Activated naive CD4-positive, alpha-beta T cell treated with anti-CD3 and anti-CD28 coated beads, Interleukin-2, amount 50 U/mL, for 16 hours (primary cell): ENCODE measurements at places on chromosomes 16 and 17.

DNA sequence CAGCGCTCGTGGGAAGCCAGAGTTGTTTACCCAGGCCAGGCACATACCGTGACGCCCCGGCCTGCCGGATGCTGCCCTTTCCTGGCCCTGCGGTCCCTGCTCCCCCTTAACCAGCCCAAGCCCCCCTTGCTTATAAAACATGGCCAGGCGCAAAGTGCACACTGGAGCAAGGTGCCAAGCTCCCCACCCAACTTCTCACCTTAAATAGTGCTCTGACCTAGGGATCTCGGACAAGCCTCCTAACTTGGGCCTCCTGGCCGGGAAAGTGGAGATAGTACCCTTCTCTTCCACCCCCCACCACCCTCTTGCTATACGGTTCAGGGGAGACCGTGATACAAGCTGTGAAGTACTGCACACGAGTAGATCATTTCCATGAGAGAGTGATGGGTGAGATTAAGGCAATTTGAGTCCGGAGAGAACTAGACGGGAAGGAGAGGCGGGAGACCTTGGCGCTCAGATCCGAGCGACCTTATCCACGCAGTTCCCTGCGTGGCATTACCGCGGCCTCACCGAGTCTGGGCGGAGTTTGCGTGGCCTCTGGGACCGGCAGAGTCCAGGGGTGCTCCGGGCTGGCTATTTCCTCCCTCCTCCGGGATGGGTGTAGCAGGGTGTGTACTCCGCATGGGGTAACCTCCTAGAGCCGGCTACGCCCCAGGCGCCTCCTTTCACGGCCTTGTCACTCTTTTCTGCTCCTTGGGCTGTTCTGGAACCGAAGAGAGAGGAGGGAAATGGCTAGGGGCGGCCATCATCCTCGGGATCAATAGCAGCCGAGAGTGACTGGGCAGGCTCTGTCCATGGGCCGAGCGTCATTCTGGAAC, 4.4 kb upstream of the LHX1 start:
- no peak for DNase-seq

GRCh38 chr16:9766891-9767290, 415.3 kb downstream of the GRIN2A start:
- no peak for DNase-seq

DNA sequence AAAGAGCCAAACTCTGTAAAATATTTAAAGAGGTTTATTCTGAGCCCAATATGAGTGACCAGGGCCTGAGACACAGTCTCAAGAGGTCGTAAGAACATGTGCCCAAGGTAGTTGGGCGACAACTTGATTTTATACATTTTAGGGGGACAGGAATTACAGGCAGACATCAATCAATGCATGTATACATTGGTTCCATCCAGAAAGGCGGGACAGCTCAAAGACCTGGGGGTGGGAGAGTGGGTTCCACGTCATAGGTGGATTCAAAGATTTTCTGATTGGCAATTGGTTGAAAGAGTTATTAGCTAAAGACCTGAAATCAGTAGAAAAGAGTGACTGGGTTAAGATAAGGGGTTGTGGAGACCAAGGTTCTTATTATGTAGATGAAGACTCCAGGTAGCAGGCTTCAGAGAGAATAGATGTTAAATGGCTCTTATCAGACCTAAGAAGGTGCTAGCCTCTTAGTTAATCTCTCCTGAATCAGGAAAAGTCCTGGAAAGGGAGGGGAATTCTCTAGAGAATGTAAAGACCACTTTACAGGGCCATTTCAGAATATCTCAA, 32.4 kb downstream of the HSBP1 start:
- no peak for DNase-seq

GRCh38 chr17:73371285-73371684, 59.5 kb upstream of the CDC42EP4 start:
- no peak for DNase-seq

DNA sequence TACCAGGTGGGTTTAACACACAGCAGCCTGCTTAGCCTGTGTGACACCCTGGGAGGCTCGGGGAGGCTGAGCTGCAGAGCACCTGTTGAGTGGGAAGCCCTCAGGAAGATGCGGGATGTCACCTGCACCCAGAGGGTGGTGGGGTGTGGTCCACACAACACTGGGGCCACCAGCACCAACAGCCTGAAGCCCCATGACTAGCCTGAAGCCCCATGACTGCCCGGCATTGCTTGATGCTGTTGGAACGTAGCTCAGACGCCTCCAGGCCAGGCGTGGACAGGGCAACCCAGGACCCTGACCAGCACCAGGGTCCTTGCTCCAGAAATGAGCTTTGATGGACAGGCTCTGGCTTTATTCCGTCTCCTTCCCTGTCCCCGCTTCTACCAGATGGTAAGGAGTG, 76.3 kb upstream of the ZNF469 start:
- DNase-seq: no peak

- DNase-seq: no peak
These were observed 48.5 kb downstream of the RBFOX3 start for GRCh38 chr17:79562192-79562930.

- DNase-seq: no peak
These were observed 138.5 kb downstream of the PITPNC1 start for GRCh38 chr17:67515490-67516083.

DNA sequence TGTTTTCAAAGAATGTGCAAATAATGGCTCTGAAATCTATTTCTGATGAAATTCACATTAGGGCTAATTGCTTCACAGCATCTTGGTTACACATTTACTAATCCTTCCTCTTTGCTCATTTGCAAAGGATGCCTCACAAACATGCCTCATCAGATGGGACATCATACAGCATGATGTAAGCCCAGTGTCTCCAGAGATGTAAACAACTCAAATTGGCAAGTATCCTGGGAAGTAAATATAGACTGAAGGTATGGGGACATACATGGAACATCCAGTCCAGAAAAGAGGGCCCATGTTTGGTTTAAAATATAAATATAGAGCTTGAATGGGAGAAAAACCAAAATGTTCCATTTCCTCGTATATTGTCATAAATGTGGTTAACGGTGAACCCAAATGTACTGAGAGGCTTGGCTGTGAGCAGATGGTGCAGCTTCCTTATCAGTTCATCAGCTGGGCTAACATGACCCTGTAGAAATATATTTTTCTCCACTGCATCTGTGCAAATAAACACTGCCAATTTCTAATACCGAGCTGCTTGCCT, 142.9 kb upstream of the NUDT7 start:
- DNase-seq: no peak

DNA sequence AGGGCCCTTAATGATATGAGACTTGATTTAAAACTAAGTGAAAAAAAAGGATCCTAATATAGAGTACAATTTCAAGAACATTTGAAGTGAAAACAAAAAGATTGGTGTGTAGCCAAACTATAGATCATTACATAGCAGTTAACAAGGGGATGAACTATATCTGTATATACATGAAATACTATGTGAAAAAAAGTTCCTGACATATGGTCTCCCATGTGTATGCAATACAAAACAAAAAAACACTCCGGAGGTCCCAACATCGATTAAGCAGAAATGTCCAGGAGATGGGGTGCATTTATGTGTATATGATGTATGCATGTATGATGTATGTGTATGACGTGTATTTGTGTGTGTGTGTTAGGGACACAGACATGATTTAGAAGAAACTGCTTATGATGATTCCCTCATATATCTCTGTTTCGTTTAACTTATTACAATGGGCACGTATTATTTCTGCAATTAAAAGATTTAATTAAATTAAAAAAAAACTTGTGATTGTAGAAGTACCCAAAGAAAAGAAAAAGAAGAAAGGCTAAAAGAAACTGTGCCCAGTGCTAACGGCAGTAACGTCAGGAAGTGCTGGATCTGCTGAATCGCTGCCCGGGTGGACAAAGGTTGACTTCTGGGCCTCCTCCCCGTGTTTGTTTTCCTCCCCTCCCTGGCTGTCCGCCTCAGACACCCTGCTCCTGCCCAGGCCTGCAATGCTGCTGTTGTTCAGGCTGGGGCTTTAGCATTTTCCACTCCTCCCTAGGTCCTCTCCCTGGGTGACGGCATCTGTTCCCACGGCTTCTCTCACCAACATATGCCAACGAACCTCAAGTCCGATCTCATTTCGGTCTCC, 36.9 kb downstream of the TBX4 start:
- DNase-seq: no peak

GRCh38 chr16:49800441-49800840, 55.5 kb downstream of the ZNF423 start:
- no peak for DNase-seq

GRCh38 chr17:2795441-2796163, 636 bp upstream of the RAP1GAP2 start:
- no peak for DNase-seq

DNA sequence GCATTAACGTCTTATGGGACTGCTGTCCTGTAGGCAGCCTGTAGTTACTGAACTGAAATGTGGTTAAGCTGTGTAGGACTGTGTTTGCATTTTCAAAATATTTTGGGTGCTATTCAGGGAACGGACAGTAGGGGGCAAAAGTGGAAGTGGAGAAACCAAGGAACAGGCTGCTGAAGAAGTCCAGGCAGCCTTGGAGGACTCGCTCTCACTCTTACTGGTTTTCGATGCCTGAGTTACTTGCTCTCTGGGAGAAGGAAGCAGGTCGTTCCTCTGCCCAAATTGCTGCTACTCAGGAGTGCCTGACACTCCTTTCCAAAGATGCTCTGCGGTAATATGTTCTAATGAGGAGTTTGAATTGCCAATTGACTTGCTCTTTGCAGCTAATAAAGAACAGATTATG, 64.5 kb upstream of the RBFOX1 start:
- no peak for DNase-seq

DNA sequence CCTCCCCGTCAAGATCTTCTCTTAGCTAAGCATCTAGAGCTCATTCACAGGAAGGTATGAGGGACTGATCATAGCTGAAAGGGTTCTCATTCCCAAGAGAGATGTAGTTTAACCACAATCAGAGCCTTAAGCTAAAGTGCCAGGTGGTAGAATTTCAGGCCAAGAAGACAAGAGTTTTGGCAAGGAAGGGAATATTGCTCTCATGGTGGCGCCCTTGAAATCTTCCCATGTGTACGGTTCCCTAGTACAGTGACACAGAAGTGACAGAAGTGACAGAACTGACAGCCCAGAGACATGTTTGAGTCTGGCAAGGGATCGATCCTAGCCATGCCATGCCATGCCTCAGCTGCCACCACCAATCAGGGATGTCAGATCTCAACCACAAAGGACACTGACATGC, 2.5 kb downstream of the GRIN2C start:
- no peak for DNase-seq

- DNase-seq: no peak
These were observed 543 bp downstream of the ARHGAP23 start for GRCh38 chr17:38428643-38429371.

GRCh38 chr17:77838748-77839697, 119.5 kb upstream of the TNRC6C start:
- DNase-seq: no peak

- peak; percentile 56 for DNase-seq
These were observed 46.9 kb downstream of the TUBD1 start for GRCh38 chr17:59845595-59846393.

DNA sequence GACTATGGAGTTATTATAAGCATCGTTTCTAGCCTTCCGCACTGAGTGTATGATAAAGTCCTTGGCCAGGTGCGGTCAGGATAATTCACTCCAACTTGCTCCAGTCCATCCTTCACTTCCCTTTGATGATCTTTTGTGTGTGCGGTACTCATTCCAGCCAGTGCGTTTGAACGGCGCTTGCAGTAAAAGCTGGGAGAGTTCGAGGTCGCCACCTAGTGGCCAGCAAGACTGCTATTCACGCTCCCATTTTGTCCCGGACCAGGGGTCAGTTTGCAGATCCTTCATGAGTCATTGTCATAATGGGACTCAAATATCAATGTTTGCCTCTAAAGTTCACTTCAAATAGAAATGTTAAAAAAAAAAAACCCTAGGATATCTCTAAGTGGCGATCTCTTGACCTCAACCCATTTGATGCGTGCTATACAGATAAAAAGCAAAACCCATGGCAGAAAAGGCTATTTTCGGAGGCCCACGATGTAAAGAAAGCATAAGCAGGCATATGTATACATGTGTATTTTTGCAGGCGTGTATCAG, 417.1 kb downstream of the TMEM114 start:
- no peak for DNase-seq

DNA sequence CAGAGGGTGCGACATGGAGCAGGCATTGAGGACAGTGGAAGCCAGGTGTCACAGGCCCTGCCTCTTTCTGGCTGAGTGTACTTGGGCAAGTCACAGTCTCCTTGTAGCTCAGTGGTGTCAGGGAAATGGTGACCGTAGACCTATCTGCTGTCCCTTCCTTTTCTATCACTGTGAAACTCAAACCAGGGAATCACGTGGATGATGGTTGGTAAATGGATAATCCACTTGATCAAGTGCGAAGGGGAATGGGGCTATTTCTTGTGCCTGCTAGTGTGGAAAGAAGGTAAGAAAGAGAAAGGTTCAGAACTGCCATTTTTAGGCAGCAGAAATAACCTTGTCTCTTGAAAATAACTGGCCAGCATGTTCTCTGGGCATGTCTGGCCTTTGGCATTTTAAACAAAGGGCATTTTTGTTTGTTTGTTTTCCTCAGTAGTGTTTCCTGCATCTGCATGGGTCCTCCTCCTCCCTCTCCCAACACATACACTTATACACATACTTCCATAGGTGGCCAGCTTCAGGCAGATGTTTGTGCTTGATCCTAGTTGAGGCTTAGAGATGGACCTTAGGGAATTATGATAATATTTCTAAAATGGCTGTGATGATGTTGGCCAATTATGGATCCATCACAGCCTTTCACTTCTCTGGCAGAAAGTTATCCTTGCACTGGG, 7.1 kb downstream of the TBX4 start:
- DNase-seq: no peak

GRCh38 chr17:79565606-79566250, 45.1 kb downstream of the RBFOX3 start:
- DNase-seq: no peak

- DNase-seq: peak; percentile 25
These were observed 5.2 kb upstream of the GUCY2D start for GRCh38 chr17:7997186-7997585.

GRCh38 chr17:78842881-78843565, 2.4 kb upstream of the USP36 start:
- DNase-seq: peak; percentile 57

DNA sequence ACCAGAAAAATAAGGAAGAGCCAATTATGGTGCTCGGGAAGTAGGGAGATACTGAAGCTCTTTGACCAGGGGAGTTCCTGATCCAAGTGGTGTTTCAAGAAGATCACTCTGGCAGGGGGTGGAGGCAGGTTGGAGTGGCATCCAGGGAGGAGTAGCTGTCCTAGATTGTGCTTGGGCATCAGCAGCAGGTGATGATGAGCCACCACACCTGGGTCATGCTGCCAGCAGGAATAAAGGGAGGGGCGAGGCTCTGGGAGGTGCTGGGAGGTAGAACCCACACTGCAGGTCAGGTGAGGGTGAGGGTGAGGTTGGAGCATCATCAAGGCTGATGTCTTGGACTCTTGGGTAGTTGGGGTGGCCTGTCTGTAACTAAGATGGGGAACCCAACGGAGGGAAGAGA, 35.4 kb upstream of the ADGRG1 start:
- DNase-seq: no peak

DNA sequence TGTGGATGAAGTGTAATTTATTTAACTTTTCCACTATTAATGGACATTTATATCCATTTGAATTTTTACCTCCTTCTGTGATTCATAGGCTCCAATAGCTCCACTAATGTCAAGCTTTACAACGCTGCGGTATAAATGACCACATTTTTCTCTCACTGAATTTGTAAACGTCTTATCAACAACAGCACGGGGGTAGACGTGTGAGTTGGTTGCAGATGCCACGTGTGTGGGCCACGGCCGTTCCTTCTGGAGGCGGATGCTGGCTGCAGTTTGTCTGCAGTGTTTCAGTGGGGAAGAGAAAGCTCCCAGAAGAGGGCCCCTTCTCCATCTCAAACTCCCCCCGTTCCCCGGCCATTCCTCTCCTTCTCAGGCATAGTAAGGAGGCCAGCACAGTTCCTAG, 68.2 kb upstream of the XYLT1 start:
- no peak for DNase-seq
